ENCODE measurements at places on chromosomes 7 and 10.

- DNase-seq: no peak
These were observed 806.9 kb upstream of the SORCS1 start for GRCh38 chr10:107971411-107971810.

DNA sequence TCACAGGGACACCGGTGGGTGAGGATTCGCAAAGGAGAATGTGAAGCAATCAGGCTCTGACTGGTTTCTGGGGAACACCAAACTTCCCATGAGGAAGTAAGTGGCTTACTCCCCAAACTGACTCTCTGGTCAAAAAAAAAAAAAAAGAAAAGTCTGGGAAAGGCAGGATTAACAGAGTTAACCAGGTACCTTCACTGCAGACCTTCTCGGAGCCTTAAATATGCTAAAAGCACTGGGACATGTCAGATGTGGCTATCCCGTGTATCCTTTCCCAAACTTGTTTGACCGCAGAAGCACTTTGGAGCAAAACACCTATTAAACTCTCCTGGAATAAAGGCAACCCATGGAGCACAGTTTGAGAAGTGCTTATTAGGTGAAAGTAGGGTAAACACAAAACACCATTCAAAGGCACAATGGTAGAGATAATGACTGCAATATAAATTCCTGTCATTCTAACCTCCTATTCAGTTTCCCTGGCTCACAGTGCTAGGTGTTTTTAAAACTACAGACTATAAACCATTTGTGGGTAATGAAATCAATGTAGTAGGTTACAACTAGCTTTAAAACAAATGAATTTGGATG lies 44.1 kb upstream of the MXI1 start:
- DNase-seq: no peak

DNA sequence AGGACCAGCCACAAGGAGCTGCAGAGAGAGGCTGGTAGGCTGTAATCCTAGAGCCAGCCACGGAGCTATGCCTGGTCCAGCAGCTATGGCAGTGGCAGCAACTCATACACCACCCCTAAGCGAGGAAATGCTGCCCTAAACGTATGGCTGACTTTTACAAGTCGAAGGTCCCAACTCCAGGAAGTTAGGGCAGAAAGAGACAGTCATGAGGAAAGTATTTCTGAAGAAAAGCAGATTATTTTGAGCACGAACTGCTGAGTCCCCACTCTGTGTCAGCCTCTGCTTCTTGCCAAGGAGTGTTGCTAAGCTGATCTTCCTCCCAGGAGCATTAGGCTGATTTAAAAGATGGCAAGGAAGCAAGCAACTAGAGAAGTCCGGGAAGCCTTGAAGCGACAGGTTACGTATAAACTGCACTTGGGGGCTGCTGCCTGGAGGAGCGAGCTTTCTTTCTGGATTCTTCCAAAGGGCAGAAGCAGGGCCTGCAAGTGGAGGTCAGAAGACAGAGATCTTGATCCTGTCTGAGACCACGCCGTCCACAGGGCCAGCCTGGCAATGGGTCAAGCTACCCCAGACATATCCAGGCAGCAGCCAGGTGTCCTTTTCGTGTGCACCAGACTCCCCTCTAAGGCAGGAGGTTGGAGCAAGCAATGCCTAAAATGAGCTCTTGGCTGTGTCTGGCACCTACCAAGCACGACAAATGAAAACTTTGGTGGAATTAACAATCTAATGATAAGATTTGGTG lies 39.4 kb downstream of the PLXNA4 start:
- no peak for DNase-seq

- DNase-seq: no peak
These were observed 314.9 kb downstream of the RPS24 start for GRCh38 chr10:78348411-78349164.

GRCh38 chr7:91193141-91193540 lies 71.1 kb upstream of the FZD1 start:
- no peak for DNase-seq

- DNase-seq: no peak
These were observed 56.9 kb upstream of the MYL10 start for GRCh38 chr7:101686030-101686429.

DNA sequence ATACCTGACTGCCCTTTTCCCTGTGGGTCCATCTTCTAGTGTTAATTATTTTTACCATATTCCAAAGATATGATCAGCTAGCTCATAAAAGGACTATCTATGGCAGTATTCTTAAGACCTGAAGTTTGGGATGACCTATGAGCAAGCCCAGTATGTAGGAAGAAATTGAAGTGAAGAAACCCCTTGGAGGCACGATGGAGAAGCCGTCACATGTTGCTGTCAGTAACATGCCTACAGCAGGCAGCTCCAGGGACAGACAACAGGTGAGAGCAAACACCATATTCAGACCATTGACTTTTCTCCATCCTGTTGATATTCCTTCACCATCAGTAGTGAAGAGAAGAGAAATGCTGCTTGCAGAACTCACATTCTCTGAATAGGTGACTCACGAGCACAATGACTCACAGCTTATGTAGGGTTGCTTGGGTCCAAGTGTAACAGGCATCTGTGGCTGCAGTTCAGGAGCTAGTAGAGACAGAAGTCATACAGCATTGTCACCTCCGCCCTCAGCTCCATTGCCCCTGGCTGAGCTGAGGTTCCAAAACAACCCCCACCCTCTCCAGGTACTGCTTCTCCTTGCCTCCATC lies 8.4 kb upstream of the LYZL2 start:
- no peak for DNase-seq

DNA sequence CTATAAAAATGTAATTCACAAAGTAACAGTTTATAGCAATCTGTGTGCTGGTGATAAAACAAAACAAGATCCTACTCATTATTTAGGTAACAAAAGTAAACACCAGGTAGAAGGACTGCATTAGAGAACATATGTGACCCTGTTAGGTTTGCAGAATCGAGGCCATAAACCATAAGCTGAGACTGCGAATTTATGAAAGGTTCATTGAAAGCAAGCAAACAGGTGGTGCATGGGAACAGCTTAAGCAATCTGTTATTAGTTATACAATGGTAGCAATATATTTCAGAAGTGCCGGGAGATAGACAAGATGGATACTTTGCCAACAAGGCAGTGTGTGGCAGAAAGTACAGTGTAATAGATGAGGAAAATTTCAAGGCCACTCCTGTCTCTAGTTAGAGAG lies 23.5 kb upstream of the FAM133B start:
- no peak for DNase-seq

- DNase-seq: no peak
These were observed 119.6 kb downstream of the INPP5A start for GRCh38 chr10:132657127-132657706.

- DNase-seq: peak; percentile 69
These were observed 493 bp downstream of the NT5C2 start for GRCh38 chr10:103192451-103193106.

DNA sequence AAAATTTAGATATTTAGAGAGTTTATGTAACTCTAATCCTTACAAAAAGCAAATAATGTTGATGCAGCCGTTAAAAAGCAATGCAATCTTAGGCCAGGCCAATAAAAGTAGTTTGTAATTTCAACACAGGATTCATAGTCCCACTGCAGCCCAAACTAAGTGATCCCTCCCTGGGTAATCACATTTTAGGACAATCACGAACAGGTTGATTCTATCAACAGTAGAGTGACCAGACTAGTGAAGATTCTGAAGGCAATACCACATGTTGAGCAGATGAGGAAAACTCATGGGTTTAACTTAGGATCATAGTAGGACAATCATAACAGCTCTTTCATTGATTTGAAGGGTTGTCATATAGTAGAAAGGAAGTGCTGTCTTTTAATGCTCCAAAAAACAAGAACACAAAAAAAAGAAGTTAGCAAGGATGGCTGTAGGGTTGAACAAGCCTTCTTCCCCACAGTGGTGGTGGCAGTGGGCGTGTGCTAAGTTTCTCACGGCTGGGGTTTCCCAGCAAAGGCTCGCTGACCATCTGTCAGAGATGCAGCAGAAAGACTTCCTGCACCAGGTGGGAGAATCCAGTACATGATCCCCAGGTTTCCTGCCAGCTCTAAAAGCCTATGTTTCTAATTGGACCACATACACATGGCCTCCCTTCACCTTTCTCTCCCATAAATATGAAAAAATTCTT lies 212.2 kb downstream of the CHRM2 start:
- DNase-seq: no peak
